Bone marrow (tissue), 2 donors: ENCODE measurements at places on chromosomes 5 and 9.
A peak's percentile ranks its signal among the peaks of the same experiment; 100 is the strongest.

DNA sequence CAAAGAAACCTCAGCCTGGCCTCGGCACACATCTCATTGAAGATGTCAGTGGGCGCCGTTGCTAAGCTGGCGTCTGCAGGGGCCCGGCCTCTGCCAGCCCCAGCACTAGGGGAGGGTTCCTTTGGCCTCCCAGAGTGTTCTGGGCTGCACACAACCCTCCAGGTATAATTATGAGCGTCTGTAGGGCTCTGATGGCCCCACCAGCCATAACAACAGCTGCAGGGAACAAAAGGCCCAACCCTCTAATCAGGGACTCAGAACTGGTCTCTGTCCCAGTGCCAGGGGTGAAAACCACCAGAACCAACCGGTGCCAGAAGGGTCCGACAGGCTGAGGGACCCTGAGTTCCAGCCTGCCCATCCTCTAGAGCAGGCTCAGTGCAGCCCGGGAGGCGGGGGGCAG is 39.5 kb upstream of the SLC12A7 start:
- no peak for DNase-seq

DNA sequence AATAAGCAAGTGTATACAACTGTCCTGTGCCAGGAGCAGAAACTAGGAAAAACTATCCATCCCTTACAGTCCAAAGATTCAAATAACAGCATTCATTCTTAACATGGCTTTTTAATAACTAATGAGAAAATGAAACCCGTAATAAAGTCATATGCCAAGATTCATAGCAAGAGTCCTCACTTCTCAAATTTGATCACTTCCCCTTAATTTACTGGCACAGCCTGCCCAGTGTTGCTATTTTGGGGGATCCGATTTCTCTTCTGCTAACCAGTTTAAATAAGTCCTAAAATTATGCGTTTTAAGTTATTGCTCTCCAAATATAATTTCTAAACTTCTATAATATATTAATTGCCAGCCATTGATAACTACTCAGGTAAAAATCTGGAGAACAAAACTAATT is 177.0 kb upstream of the PTGER4 start:
- DNase-seq: peak; percentile 68

DNA sequence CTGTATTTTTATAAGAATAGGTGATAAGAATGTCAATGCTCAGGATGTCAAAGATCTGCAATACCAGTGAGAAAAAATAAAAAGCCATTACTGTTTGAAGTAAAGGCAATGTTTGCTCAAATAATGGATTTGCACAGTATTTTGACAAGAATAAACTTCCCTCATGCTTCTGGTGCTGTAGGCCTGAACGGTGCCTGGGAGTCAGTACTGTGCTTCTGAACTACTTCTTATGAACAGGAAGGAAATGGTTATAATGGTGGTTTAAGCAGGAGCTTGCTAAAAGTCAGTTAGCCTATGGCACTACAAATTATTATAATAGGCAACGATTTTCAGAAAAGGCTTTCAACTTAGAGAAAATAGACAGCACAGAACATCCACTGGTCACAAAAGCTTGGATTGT is 548.3 kb upstream of the CDH18 start:
- peak; percentile 46 for DNase-seq

- no peak for DNase-seq
These were observed 80.9 kb downstream of the PPP2R2B start for GRCh38 chr5:146797658-146798057.

GRCh38 chr5:159469496-159470372 is 139.4 kb upstream of the IL12B start:
- DNase-seq: no peak

GRCh38 chr9:13816837-13817236 is 497.1 kb downstream of the NFIB start:
- no peak for DNase-seq

DNA sequence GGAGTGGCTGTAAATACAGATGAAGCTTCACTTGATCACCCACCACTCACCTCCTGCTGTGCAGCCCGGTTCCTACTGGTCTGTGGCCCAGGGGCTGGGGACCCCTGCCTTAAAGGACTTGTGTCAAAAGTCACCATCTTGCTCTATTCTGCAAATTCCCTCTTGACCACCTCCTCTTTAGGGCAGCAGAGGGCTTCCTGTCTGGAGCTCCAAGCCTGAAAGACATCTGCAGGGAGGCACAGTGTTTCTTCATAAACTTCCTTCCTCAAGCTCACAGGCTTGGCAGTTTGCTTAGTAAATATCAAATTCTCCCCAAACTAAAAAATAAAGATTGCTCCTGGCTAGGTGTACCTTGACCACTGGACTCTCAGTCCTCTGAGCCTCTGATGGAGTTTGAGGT is 104.4 kb downstream of the FRMD3 start:
- no peak for DNase-seq

DNA sequence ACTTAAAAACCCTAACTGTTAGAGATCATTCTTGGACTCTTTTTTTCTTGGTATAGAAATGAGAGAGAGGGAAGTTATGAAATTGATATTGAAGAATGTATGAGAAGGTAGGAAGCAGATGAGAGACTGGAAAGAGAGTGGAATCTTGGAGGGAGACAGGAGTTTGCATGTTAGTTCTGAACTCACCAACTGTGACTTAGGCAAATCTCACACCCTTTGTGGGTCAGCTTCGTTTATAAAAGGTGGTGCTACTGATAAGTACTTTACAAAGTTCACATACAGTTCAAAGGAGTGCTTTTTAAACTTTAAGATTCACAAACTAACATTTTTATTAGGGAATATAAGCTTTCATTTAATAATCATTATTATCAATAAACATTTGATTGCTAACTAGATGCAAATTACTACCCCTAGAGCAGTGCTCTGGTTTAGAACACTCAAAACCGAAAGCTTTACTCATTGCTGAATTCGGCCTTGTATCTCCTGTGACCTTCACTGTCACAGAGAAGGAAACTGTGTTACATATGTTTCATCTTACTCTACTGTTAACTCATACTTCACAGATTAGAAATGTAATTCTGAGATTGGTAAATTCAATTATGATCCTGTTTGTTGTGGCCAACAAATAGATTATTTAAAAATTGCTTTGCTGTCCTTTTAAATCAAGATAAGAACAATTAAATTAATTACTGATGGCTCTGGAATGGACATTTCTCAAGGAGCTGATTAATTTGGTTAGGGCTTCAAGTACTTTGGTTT is 143.2 kb downstream of the RMI1 start:
- DNase-seq: no peak

DNA sequence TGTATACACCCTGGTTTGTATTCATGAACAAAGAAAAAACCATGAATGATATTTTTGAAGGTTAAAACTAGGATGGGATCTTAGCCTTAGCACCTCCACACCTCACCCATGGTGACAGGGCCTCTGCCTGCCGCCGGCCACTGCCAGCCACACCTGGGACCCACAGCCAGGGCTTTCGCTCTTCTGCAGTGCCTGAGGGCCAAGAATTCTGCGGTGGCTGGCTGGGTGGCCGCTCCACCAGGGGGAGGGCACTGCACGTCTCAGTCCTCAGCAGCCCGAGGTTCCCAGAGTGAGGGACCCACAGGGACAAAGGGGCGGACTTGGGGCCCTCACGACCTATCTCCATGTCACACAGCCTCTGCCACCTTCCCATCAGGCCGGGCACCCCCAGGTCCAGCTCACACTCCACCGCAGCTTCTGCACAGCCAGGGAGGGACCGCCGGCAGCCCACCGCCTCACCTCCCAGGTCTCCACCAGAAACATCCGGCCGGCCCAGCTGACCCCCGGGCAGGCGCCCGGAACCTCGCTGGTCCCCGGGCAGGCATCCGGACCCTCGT is 6.9 kb downstream of the EXD3 start:
- no peak for DNase-seq

GRCh38 chr9:136385015-136385414 is 11.5 kb upstream of the CARD9 start:
- no peak for DNase-seq

- DNase-seq: no peak
These were observed 137.9 kb upstream of the OTULINL start for GRCh38 chr5:14443671-14444093.

- no peak for DNase-seq
These were observed 114.1 kb upstream of the TXNDC8 start for GRCh38 chr9:110451726-110452125.

DNA sequence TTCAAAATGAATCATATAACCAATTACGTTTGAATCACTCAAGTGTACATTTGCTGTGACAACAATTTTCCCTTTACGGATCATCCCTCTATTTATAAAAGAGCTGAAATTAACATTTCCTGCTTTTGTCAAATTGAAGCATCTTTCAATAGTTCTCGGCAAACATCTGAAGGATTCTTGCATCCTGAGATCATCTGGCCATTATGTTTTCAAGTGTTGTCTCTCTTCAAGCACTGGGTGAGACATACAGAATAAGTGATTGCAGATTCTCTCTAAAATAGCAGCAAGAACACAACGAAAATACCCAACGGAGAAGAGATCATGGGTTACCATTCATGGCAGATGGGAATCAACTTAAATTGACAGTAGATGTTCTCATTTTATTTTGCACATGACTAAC is 283.4 kb upstream of the GRAMD2B start:
- DNase-seq: no peak

DNA sequence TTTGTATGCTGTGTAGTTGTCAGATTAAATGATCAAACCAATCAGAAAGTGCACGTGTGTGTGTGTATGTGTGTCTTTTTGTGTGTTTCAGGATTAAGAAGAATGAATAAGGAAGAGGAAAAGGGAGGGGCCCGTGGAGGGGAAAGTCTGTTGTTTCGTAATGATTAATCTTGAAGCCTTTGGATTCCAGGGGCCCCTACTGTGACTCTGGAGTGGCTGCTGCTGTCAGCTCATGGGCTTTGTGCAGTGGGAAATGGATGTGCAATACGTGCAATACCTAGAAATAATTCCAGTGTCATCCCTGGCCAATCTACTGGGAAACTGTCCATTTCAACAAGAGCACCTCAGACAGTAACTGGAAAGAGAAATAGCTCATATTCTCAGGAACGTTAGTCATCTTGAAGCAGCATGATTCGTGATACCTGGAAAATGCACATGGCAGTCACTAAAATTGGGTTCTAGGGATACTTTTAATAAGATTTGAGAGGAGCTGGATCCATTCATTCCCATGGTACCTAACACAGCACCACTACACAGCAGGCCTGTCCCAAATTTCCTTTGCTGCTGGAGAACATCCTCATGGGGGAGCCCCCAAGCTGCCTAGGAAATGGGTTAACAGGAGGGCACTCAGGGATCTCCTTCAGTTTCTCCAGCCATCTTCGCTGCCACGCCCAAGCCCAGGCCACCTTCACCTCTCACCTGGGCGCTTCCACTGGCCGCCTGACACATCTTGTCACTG is 186.3 kb downstream of the NR3C1 start:
- DNase-seq: peak; percentile 6

GRCh38 chr9:107496976-107497375 is 7.4 kb upstream of the KLF4 start:
- no peak for DNase-seq

DNA sequence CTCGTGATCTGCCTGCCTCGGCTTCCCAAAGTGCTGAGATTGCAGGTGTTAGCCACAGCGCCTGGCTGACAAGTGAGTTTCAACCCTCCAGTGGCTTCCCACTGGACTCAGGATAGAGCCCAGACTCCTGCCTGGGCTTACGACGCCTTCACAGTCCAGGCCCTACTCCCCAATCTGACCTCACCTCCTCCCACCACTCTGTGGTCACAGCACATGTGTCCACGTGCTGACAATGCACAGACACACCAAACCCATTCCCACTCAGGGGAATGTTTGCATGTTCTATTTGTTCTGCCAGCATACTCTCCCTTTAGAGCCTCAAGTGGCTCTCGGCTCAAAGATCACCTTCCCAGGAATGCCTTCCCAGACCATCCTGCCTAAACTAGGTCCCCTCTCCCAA is 31.1 kb upstream of the TRIM14 start:
- DNase-seq: no peak

DNA sequence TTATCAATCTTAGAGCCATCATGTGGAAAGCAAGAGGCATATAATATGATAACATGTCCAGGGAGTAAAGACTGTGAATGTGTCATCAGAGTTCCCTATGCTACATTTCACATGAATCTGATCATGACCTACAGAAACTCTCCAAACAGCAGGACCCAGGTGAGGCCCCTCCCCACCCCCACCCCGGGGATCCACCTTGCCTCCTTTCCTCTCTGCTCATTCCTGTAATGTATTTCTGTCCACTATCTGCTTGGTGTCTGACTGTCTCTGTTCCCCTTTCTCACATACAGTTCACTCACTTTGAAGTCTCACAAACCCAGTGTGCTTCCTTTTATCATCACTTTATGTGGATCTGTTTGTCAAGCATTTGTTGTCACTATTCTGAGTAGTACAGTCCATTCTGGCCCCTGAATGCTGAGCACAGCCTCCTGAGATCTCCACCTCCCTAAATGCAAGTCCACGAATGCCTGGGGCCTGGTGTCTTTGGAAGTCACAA is 76.4 kb upstream of the SMARCA2 start:
- DNase-seq: no peak

GRCh38 chr5:114062932-114063867 is 298.7 kb upstream of the KCNN2 start:
- DNase-seq: no peak

DNA sequence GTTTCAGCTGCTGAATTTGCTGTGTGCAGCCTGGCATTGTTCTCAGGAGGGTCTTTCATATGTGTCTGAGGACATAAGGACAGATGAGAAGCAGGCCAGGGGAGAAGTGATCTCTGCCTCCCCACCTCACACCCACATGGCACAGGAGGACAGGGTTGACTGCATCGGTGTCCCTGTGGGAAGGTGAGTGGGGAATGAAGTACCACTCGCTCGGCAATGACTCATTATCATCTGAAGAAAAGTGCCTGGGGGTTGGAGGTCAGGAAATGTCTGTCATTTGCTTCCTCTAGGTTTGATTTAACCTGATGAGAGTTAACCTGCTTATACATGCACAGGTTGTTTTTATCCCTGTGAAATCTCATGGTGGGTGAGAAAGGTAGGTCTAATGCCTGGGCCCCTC is 195.0 kb downstream of the GADD45G start:
- DNase-seq: no peak

- peak; percentile 73 for DNase-seq
These were observed 11.3 kb upstream of the DIPK1B start for GRCh38 chr9:136700959-136701667.
